Left renal pelvis (tissue), 4 donors: ENCODE measurements at places on chromosomes 5 and 9.

DNA sequence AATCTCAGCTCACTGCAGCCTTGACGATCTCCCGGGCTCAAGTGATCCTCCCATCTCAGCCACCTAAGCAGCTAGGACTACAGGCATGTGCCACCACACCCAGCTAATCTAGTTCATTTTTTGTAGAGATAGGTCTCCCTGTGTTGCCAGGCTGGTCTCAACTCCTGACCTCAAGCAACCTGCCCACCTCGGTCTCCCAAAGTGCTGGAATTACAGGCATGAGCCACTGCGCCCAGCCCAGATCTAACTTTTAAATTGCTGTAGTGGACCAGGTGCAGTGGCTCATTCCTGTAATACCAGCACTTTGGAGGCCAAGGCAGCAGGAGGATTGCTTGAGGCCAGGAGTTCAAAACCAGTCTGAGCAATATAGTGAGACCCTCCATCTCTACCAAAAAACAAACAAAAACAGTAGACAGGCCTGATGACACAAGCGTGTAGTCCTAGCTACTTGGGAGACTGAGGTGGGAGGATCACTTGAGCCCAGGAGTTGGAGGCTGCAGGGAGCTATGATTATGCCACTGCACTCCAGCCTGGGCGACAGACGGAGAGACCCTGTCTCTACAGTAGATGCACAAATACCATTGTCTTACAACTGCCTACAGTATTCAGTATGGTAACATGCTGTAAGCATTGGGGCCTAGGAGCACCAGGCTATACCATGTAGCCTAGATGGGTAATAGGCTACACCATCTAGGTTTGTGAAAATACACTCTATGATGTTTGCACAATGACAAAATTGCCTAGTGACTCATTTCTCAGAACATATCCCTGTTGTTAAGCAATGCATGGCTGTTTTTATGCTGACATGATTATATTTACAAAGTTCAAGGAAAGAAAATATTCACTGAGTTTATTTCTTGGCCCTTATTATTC is 1.5 kb upstream of the SIT1 start:
- no peak for DNase-seq

DNA sequence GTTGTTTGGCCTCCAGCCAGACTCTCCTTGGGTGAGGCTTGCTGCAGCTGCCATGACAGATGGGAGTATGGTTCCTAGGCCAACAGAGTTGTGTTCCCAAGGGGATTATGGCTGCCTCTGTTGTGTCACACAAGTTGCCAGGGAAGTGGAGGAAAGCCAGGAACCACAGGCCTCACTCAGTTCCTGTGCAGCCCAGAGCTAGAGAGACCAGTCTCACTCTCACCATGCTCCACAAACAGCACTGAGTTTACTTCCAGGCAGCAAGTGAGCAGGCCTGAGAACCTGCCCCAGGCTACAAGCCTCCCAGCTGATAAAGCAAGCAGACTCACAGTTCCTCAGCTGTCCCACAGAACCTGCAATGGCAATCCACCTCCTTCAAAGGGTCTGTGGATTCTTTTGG is 273.6 kb upstream of the TAS2R1 start:
- DNase-seq, result no peak

- DNase-seq, result no peak
Measured at GRCh38 chr9:136496181-136496580, 13.3 kb upstream of the SEC16A start.

GRCh38 chr5:158715592-158715991 is 384.1 kb downstream of the EBF1 start:
- no peak for DNase-seq

- DNase-seq, result no peak
Measured at GRCh38 chr5:157219491-157220271, 39.0 kb downstream of the ITK start.

GRCh38 chr9:137156567-137157375 is 13.1 kb downstream of the LRRC26 start:
- DNase-seq, result no peak
